ENCODE measurements at places on chromosomes 3 and 15.

- DNase-seq: no peak
Observed at GRCh38 chr3:50201573-50202315, 3.3 kb upstream of the SLC38A3 start.

DNA sequence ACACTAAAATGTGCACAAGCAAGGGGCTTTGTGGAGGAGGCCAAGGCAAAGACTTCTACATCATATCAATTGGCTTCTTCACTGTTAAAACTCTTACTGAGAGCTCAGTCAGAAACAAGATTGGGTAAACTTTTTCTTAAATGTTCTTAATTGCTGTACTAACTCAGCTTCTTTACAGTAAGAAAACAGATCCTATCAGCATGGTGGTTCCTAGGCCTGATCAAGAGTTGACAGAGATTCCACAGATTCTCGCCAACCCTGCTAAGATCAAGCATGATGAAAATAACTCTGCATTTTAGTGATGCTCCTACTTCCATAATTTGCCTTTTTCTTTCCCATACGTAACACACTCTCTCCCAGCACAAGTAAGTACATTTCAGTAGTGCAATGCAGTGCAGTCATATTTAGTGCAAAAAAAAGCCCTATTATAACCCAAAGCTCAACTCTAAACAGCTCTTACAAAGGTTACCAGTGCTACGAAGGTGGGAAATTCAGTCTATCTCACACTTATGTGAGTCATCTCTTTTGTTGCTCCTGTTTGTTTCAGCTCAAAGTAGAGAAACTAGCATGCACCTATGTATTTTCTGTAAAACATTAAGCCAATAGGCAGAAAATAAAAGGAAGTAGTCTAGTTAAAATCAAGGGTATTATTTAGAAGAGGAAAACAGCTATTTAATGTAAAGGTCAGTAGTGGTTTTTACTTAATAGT is 29.9 kb downstream of the TIGIT start:
- DNase-seq: no peak

- no peak for DNase-seq
Observed at GRCh38 chr15:88256279-88257230, at the start of gene NTRK3. NTRK3 (minus strand) TSS chr15:88256739; CDS start chr15:88256153, 586 bp downstream.

- DNase-seq: no peak
Observed at GRCh38 chr3:98812851-98813374, 49.8 kb downstream of the ST3GAL6 start.

GRCh38 chr15:74709011-74709410 is 13.2 kb upstream of the EDC3 start:
- DNase-seq: no peak

DNA sequence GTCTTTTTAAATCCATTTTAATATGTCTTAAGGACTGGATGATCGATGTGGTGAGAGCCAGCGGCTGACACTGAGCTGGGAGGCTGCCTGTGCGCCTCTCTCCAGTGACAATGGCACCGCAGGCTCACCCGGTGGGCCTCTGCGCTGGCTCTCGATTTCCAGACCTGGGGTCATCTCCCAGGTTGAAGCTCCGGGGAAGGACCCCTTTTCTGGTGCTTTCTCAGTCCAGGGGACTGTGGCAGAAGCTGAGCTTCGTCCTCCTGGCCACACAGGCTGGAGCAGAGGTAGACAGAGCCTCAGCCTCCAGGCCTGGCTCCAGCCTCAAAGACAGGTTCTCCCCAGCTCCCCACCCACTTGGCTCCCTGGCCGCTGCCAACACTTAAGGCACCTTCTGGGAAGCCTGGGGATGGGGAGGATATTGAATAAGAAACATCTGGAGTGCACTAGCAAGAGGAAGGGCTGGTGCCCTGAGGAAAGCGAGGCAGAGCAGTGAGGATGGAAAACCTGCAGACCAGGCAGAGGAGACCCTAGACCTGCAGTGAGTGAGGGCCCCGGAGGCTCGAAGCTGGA is 154.2 kb upstream of the SMAD3 start:
- no peak for DNase-seq

DNA sequence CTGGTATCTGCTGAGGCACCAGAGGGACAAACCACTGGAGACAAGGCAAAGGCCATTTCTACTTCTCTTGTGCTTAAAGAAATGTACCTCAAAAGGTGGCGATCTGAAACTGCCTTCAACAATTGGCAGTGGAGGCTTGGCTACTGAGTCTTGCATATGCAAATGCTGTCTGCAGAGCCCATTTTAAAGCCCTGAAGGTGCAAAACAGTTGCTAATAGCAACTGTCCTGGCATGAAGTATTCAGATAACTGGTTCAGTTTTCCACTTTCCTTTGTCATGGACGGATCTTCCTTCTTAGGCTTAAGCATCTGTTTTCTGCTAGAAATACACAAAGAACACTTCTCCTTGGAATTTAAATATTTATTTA is 71.4 kb upstream of the PSMD6 start:
- DNase-seq: no peak

- no peak for DNase-seq
Observed at GRCh38 chr3:99948467-99949089, 130.9 kb downstream of the CMSS1 start.

- no peak for DNase-seq
Observed at GRCh38 chr15:69734699-69735098, 282.1 kb downstream of the RPLP1 start.

DNA sequence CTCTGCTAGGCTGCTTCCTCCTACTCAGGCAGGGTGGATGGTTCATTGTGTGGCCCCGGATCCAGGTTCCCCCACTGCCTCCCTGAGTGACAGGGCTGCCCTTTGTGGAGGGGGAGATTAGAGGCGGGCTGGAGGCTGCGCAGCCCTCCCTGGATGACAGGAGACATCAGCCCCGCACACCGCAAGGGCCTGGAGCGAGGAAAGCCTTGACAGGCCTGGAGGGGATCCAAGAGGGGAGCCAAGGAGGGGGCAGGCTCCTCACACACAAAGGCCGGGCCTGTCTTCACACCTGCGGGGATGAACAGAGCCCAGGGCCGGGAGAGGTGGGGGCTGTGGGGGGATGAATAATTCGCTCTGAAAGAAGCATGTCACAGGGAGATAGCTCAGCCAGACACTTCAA is 72.9 kb downstream of the RPN1 start:
- no peak for DNase-seq

DNA sequence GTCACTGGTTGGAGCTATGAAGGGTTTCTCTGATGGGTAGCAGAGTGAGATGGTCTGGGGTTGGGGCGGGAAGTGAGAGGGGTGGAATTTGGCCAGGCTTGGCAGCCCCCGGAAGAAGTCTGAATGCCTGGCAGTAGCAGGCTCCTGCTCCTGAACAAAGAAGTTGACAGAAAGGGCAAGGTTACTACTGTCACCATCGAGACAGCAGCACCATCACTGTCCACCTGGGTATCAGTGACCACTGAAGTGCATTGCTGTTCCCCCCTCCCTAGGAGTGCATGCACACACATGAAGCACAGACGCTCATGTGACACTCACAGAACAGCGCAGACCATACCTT is 42.9 kb downstream of the COLQ start:
- no peak for DNase-seq

GRCh38 chr3:193899001-193899400 is 236.9 kb upstream of the HES1 start:
- no peak for DNase-seq

- no peak for DNase-seq
Observed at GRCh38 chr3:126827121-126827520, 123.1 kb downstream of the CHCHD6 start.

DNA sequence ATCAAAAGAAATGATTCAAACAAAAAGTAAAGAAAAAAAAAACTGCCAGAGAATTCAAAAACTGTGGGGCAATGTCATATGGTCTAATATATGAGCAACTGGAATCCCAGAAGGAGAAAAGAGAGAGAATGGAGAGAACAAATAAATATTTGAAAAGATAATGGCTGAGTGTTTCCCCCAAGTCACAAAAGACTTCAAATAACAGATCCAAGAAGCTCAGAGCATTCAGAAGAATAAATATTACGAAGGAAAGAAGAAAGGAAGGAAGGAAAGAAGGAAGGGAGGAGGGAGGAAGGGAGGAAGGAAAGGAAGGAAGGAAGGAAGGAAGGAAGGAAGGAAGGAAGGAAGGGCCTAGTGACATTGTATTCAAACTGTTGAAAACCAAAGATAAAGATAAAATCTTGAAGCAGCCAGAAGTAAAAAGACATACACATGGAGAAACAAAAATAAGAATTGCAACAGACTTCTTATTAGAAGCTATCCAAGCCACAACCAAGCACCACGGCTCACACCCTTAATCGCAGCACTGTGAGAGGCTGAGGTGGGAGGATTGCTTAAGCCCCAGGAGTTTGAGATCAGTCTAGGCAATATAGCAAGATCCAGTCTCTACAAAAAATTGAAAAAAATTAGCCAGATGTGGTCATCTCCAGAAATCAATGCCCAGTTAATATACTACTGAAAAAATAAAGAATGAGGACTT is 118.9 kb upstream of the IGSF10 start:
- no peak for DNase-seq

- DNase-seq: no peak
Observed at GRCh38 chr3:119746423-119746822, 35.5 kb upstream of the NR1I2 start.

- DNase-seq: no peak
Observed at GRCh38 chr15:43412096-43412495, 41.2 kb downstream of the TUBGCP4 start.

DNA sequence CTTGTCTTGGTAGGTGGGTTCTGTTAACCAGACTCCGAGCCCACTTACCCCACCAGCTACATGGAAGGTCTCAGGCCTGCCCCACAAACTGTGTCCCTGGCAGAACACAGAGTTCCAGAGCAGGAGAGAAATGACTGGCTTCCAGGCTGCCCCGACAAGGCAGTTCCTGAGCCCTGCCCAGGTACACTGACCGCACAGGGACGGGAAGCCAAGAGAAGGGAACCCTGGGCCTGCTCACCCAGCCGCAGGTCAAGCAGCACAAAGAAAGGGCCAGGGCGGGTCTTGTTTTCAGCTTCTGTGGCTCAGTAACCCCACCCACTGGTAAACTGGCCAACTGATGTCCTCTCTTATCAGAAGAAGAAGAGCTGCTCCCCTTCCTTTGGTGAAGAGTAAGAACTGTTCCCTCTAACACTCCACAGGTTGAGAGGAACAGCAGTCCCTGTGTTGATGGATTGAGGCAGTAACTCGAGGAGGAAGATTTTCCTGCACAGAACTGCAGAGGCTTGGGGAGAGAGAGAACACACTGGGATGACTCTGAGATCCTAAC is 68.4 kb downstream of the CRTC3 start:
- no peak for DNase-seq

DNA sequence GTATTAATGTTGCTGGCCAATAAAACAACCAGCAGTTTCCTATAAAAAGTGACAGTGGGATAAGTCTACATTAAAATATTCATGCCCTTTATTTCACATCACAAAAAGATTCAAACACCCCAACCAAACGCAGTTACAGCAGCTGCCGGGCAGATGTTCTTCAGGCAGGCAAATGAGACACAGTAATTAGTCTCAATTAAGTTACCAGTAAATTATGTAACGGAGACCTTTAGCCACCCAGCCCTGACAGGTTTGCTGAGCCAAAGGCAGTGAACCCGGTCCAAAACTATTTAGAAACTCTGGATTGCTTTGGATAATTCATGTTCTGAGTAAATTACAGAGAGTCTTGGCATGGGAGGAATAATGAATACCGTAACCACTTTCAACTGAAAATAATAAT is 289.2 kb upstream of the LYSMD4 start:
- DNase-seq: no peak

- DNase-seq: no peak
Observed at GRCh38 chr3:165855581-165855980, 18.4 kb upstream of the BCHE start.

DNA sequence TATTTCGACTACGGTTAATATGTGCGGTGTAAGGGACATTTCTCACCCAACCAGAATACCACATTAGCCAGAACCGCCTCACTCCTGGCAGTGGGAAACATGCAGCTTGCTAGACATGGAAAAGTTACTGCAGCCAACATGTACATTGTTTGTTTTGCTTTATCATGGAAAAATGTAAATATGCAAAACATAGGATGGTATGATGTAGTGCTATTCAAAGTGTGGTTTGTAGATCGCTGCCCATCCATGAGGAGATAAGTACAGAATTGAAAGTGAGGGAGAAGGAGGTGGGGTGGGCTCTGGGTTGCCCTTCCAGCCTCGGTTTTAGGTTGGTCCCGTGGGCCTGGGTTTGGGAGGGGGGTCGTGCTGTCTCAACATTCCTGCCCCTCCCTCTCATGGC is 42.5 kb upstream of the SPESP1 start:
- DNase-seq: no peak

- no peak for DNase-seq
Observed at GRCh38 chr3:77459926-77460325, 420.0 kb downstream of the ROBO2 start.

DNA sequence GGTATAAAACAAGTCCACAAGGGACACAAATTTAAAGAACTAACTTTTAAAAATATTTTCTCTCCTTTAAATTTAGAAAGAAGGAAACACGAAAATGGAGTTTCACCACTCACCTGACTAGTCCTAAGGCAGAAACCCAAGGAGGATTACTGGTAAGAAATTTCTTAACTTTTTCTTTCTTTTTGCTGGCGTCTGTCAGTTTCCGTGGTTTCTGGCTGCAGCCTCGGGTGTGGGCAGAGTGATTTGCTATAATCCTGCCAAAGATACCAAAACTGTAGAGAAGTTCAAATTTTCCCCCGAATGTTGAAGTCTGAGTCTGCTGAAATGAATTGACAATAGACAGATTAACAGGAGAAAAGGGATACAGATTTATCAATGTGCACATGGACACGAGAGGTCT is 843.6 kb upstream of the ALCAM start:
- DNase-seq: no peak

DNA sequence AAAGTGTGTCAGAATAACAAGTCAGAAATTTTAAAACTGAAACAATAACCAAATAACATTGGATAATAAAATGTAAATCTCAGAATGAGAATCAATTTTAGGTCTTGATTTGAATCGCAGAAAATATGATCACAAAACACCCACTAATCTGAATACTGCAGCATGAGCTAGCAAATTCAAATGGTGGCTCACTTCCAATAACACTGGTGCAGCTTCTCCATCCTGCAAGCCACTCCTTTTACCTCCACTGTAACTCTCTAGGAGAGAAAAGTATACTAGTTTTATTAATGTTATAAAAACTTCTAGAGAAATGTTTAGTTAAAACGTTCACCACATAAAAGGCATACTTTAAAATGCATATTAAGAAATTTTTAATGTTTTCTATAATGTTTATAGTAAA is 30.4 kb downstream of the UBE3A start:
- no peak for DNase-seq

DNA sequence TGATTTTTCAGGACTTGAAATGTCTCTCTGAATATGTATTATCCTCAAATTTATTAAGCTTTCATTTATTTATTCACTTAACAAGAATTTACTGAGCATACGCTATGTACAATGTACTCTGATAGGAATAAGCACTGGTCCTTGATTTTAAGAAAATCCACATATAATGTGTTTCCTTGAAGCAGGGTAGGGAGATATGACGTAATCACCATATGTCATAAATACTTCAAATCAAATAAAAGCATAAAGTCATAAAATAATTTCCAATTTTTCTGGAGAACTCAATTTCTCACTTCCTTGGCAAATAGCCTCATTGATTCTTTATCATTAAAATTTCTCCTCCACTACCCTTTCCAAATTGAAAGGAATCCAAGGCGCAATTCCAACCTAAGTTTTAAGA is 177.8 kb upstream of the GAP43 start:
- DNase-seq: no peak

- DNase-seq: no peak
Observed at GRCh38 chr3:185721970-185722369, 102.9 kb downstream of the IGF2BP2 start.

Measured in activated CD4-positive, alpha-beta T cell treated with anti-CD3 and anti-CD28 coated beads, Interleukin-2, amount 50 U/mL, for 24 hours (primary cell).